ENCODE measurements at places on chromosomes 4 and X. TPM values are rescaled to one million over a fixed set of nuclear protein-coding genes. Genes with fewer than 3 reads are reported as not detected.
A peak's percentile ranks its signal among the peaks of the same experiment; 100 is the strongest.

DNA sequence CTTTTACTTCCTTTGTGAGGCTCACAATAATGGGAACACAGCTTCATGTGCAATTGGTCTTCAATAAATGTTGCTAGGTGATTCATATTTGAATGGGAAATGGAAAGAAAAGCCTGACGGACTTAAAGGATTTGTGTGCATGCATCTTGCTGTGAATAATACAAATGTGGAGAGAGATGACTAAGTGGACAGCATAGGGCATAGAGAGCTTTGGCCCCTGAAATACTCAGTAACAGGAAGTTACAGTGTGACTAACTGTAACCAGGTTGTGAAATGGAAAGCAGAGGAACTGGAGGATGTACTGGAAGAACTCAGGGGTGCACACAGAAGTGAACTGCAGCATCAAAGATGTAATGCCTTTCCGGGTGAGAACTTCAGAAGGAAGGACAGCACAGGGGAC is 206.7 kb downstream of the MGST2 start:
- H3K27ac ChIP-seq = no peak overlapping the region
- H3K27me3 ChIP-seq = peaks cover 2% of the 10 kb centered on the region
- peaks cover 3% of the 10 kb centered on the region for H3K36me3 ChIP-seq
- H3K4me3 ChIP-seq = no peak overlapping the region
- H3K4me1 ChIP-seq = peaks cover 10% of the 10 kb centered on the region

- DNase-seq = no peak
- peaks cover 15% of the 10 kb centered on the region for H3K27me3 ChIP-seq
- H3K4me3 ChIP-seq = no peak overlapping the region
- H3K4me1 ChIP-seq = no peaks in the 10 kb centered on the region
- H3K36me3 ChIP-seq = no peaks in the 10 kb centered on the region
These were observed 64.7 kb upstream of the UXT start for GRCh38 chrX:47723689-47724088.

- no peaks in the 10 kb centered on the region for H3K4me1 ChIP-seq
- no peak for DNase-seq
- H3K36me3 ChIP-seq = no peaks in the 10 kb centered on the region
- no peak overlapping the region for H3K4me3 ChIP-seq
- no peak overlapping the region for H3K27ac ChIP-seq
These were observed 72.3 kb downstream of the TMEM47 start for GRCh38 chrX:34584781-34585180.

DNA sequence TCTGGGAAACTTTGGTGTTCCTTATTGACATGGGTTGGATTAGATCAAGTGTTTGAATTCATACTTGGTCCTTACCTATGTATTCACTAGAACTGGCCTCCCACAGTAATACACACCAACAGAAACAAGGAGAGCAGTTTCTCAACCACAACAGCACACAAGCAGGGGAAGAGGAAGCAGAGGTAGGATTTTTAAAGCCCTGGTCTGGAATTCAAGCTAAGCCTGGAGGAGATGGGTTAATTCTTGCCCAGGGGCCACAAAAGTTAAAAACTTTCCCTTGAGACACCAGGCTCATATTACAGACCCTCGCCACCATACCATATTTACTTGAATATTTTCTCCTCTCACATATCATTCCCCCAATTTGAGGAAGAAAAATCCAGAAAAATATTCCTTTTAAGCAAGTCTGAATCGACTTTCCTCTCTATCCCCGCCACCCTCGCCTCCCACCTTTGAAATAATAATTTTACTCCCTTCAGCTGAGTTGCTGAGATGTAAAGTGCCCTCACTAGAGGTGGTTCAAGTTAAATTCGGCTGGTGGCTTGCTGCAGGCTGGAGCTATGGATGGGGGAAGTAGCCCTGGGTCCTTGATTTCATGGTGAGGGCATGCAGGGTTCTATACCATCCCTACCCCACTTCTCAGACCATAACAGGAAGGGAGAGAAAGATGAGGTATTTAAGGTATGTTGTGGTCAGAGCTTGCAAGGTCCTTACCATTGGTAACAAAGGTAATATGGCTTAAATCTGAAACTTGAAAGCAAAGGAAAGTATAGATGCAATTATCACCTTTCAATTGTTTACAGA is 440.2 kb downstream of the INPP4B start:
- no peaks in the 10 kb centered on the region for H3K36me3 ChIP-seq
- no peaks in the 10 kb centered on the region for H3K27me3 ChIP-seq
- no peak for DNase-seq
- H3K4me3 ChIP-seq = peak overlapping the region; percentile 81
- H3K4me1 ChIP-seq = peaks cover 57% of the 10 kb centered on the region

TKTL2 gene
- not detected for total RNA-seq

AREG gene
- 1.7 TPM for total RNA-seq

TMEM150C gene
- total RNA-seq = 4.3 TPM

DNA sequence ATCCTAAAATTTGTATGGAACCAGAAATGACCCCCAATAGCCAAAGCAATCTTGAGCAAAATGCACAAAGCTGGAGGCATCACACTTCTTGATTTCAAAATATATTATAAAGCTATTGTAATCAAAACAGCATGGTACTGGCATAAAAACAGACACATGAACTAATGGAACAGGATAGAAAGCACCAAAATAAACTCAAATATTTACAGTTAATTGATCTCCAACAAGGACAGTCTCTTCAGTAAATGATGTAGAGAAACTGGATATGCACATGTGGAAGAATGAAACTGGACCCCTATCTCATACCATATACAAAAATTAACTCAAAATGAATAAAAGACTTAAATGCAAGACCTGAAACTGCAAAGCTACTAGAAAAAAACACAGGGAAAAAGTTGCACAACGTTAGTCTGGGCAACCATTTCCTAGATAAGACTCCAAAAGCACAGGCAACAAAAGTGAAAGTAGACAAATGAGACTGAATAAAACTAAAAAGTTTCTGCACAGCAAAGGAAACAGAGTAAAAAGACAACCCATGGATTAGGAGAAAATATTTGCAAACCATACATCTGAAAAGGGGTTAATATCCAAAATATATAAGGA is 64.9 kb downstream of the CD99L2 start:
- H3K27me3 ChIP-seq = no peaks in the 10 kb centered on the region
- H3K27ac ChIP-seq = no peak overlapping the region
- H3K4me1 ChIP-seq = no peaks in the 10 kb centered on the region
- H3K36me3 ChIP-seq = peaks cover 9% of the 10 kb centered on the region
- no peak for DNase-seq

DNA sequence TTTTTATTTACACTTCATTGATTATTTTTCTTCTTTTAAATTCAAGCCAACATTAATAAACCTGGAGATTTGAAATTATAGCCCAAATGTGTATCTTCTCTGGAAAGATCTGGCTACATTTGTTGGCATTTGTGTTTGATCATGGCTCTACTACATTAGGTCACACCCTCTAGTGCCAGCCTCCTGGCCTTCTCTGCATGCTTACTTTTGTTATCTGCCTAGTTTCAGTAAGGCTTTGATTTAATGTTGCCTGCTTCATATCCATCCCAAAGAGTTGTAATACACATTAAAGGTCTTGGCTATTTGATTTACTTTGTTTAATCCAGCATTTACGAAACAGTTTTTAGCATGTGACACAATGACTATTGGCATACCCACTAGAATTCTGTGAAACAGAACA is 224.5 kb downstream of the TRAM1L1 start:
- H3K27me3 ChIP-seq = no peaks in the 10 kb centered on the region
- H3K4me1 ChIP-seq = peaks cover 3% of the 10 kb centered on the region
- H3K36me3 ChIP-seq = no peaks in the 10 kb centered on the region
- H3K4me3 ChIP-seq = no peak overlapping the region
- DNase-seq = no peak

PAK3 gene
- 4.0 TPM for total RNA-seq

DNA sequence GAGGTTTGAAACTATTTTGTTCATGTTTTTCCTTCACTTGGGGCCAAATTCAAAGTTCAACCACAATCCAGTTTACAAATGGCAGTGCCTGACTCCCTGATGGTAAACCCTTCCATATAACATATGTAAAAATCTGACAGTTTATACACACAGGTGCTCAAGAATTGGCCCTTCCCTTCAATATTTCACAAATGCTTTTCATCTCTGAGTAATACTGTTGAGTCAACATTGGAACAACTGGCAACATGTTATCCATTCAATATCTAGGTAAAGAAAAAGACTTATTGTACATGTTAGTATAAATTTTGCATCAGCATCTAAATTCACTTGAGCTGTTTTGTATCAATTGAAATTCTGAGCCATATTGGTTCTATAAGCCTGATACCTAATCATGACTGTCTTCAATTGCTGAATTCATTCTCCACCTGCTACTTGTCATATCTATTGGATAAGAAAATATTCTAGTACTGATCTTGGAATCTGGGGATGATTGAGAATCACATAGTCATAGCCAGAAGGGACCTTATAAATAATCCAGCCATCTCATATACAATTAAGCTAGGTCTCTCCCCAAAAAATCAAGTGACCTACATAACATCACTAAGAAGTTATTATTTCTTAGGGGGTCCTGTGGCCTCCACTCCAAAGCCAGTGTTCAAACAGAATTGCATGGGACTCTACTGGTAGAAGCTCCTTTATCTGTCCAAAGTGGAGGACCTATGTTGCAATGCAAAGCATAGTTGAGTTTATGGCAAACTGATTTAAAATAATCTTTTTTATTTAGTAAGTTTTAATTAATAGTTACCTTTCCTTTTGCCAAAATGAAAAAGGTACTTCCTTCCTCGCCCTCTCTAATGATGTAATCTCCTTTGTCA is 61.9 kb downstream of the PRKG2 start:
- no peaks in the 10 kb centered on the region for H3K27me3 ChIP-seq
- H3K4me3 ChIP-seq = peak overlapping the region; percentile 79
- peaks cover 2% of the 10 kb centered on the region for H3K36me3 ChIP-seq
- peaks cover 4% of the 10 kb centered on the region for H3K4me1 ChIP-seq

LRP2BP gene
- total RNA-seq = 1.6 TPM

- H3K36me3 ChIP-seq = peaks cover 20% of the 10 kb centered on the region
- H3K4me3 ChIP-seq = no peak overlapping the region
- H3K27me3 ChIP-seq = no peaks in the 10 kb centered on the region
- no peak for DNase-seq
- peaks cover 27% of the 10 kb centered on the region for H3K4me1 ChIP-seq
These were observed 13.3 kb downstream of the TLR3 start for GRCh38 chr4:186082221-186082620.

DGAT2L6 gene
- total RNA-seq = not detected

DNA sequence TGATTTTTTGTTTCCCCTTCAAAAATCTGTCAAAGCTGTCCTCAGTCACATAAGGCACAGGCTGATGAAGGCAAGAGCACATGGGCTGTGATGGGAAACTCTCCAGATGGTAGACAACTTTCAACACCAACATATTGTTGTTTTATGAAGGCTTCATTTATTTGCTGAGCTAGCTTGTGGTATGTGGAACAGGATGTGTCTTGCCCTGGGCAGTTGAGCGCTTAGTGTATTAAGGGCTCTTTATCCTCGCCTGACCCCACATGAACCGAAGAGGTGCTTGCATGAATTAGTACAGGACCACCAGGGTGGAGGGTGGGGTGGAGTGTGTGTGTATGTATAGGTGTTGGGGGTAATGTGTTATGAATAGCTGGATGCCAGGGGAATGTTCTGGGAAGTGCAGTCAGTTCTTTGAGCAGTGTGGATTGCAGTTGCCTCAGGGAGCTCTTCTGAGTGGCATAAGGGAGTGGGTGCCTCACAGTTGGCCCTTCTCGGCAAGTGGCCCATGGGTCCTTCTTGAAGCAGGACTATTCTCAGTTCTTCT is 103.1 kb downstream of the PHEX start:
- no peaks in the 10 kb centered on the region for H3K36me3 ChIP-seq
- peak overlapping the region; percentile 77 for H3K27ac ChIP-seq
- no peak overlapping the region for H3K4me3 ChIP-seq
- H3K27me3 ChIP-seq = no peaks in the 10 kb centered on the region

ADRA2C gene
- 1.9 TPM for total RNA-seq

CT47B1 gene
- not detected for total RNA-seq

GRCh38 chr4:187208651-187209050 is 485.0 kb upstream of the FAT1 start:
- no peak overlapping the region for H3K27ac ChIP-seq
- H3K4me3 ChIP-seq = no peak overlapping the region
- no peaks in the 10 kb centered on the region for H3K4me1 ChIP-seq
- peaks cover 1% of the 10 kb centered on the region for H3K27me3 ChIP-seq
- peaks cover 2% of the 10 kb centered on the region for H3K36me3 ChIP-seq

DNA sequence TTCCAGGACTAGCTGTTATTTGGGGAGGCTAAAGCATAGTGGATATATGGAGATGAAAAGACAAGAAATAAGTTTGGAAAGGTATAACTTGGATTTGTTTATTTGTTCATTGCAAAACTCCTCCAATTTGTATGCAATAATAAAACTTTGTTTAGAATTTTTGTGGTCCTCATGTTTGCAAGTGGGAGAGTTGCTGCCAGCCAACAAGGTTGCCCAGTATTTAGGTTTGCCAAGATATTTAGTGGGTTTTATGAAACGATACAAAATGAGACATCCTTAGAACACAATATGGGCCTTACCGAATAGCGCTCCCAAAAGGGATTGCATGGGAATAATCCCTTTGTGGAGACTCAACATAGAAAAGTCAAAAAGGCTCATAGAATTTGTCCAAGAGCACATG is 162.1 kb downstream of the INPP4B start:
- H3K4me3 ChIP-seq = no peak overlapping the region
- no peaks in the 10 kb centered on the region for H3K27me3 ChIP-seq
- H3K36me3 ChIP-seq = no peaks in the 10 kb centered on the region
- H3K4me1 ChIP-seq = no peaks in the 10 kb centered on the region
- no peak overlapping the region for H3K27ac ChIP-seq

LRIT3 gene
- 0.16 TPM for total RNA-seq

DNA sequence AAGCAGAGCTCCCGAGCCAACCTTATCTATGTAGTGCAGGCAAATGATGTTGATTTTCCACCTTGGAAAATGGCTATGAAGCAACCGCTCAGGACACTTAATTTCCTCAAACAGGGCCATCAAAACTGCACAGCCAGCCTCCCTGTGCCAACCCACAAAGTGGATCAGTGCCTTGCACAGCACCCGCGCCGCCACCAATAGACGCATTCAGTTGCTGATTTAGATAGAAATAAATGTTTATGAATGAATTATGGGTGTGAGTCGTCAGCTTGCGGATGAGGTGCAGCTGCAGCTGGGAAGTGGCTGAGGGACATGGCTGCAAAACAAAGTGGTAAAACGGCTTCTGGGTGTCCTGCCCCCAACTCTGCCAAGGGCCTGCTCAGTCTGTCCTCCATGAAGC is 47.0 kb downstream of the SOD3 start:
- no peak for DNase-seq
- peaks cover 29% of the 10 kb centered on the region for H3K36me3 ChIP-seq
- no peak overlapping the region for H3K27ac ChIP-seq
- H3K4me3 ChIP-seq = no peak overlapping the region
- H3K27me3 ChIP-seq = no peaks in the 10 kb centered on the region
